ENCODE measurements at places on chromosomes 5 and 9.

DNA sequence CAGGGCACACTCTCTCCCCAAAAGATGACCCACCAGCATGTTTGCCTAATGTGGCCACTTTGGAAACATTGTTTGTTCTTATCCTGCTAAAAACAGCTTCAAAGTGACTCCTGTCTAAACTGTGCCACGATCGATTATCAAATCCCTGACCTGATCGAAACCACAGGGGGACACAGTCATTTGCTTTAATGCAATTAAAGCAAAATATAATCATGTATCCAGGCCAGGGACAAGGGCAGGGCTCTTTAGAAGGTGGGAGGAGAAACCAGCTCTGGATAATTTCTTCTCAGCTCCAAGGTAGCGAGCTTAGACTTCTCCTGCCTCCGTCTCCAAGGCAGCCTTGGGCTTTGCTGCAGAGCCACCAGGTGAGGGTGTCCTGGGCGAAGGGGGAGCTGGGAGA, 95.0 kb upstream of the HAND1 start:
- no peak overlapping the region for H3K4me3 ChIP-seq
- H3K36me3 ChIP-seq: no peaks in the 10 kb centered on the region
- no peak for DNase-seq
- H3K4me1 ChIP-seq: no peaks in the 10 kb centered on the region

DNA sequence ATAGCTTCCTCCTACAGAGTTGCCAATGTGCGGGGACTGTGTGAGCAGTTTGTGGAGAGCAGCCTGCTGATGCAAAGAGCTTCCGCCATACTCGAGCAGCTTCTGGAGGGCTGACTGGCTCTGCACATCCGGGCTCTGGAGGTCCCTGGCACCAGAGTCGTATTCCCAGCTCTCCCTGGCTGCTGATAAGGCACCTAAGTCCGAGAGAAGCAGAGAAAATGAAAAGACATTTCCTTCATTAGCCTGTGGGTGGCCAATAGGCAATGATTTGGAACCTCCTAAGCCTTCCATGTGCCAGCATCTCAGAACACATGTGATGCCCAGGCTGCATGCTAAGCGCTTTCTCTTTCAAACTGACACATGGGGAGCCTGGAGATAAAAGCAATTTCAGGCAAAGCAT, 94.3 kb downstream of the TSSK1B start:
- H3K4me3 ChIP-seq: no peak overlapping the region
- no peaks in the 10 kb centered on the region for H3K36me3 ChIP-seq
- no peaks in the 10 kb centered on the region for H3K4me1 ChIP-seq
- no peak overlapping the region for H3K27ac ChIP-seq

GRCh38 chr9:89920131-89920530, 315.3 kb downstream of the GADD45G start:
- no peak for DNase-seq
- no peaks in the 10 kb centered on the region for H3K27me3 ChIP-seq
- no peaks in the 10 kb centered on the region for H3K36me3 ChIP-seq
- no peak overlapping the region for H3K27ac ChIP-seq

- no peaks in the 10 kb centered on the region for H3K27me3 ChIP-seq
- H3K4me3 ChIP-seq: no peak overlapping the region
- no peak for DNase-seq
- H3K27ac ChIP-seq: no peak overlapping the region
- H3K36me3 ChIP-seq: no peaks in the 10 kb centered on the region
- peaks cover 12% of the 10 kb centered on the region for H3K4me1 ChIP-seq
Observed at GRCh38 chr5:142197098-142197497, 88.5 kb downstream of the NDFIP1 start.

GRCh38 chr9:38263532-38263931, 129.0 kb upstream of the ALDH1B1 start:
- no peak overlapping the region for H3K4me3 ChIP-seq
- peak; percentile 45 for DNase-seq
- no peaks in the 10 kb centered on the region for H3K36me3 ChIP-seq
- no peak overlapping the region for H3K27ac ChIP-seq
- H3K27me3 ChIP-seq: peaks cover 12% of the 10 kb centered on the region
- H3K4me1 ChIP-seq: no peaks in the 10 kb centered on the region

Data from GM23248 (cell line).